ENCODE measurements at places on chromosomes 3 and 15. TPM values are rescaled to one million over a fixed set of nuclear protein-coding genes. Genes with fewer than 3 reads are reported as not detected.

SLC2A2 gene
- total RNA-seq = under 0.01 TPM

ELL3 gene
- total RNA-seq = 3.6 TPM

SLC9A9 gene
- total RNA-seq = 23.7 TPM

RBMS3 gene
- 76.7 TPM for total RNA-seq

BCHE gene
- 2.2 TPM for total RNA-seq

LRIG1 gene
- total RNA-seq = 21.6 TPM

LSMEM2 gene
- not detected for total RNA-seq

SKOR1 gene
- total RNA-seq = 0.49 TPM

TM4SF18 gene
- 0.32 TPM for total RNA-seq

SLC6A11 gene
- total RNA-seq = not detected

GATM gene
- total RNA-seq = not detected

PP2D1 gene
- not detected for total RNA-seq

ITGA11 gene
- total RNA-seq = 11.4 TPM

IL16 gene
- total RNA-seq = 1.1 TPM

DMXL2 gene
- total RNA-seq = 19.7 TPM

DUOXA2 gene
- not detected for total RNA-seq

SLC4A7 gene
- total RNA-seq = 111 TPM

FOXL2NB gene
- total RNA-seq = 10.4 TPM

ARIH2 gene
- 78.5 TPM for total RNA-seq

WDR72 gene
- total RNA-seq = not detected

LRRC31 gene
- total RNA-seq = not detected

ISLR gene
- 194 TPM for total RNA-seq

MCF2L2 gene
- 0.32 TPM for total RNA-seq

MAP1A gene
- total RNA-seq = 116 TPM

MYRIP gene
- total RNA-seq = 0.65 TPM

ICE2 gene
- 29.9 TPM for total RNA-seq

PCLAF gene
- 8.8 TPM for total RNA-seq

THSD4 gene
- 52.7 TPM for total RNA-seq

APOD gene
- 12.0 TPM for total RNA-seq

CDHR4 gene
- not detected for total RNA-seq

ARGFX gene
- not detected for total RNA-seq

WDR5B gene
- 7.5 TPM for total RNA-seq

ZBED2 gene
- 0.12 TPM for total RNA-seq

SQOR gene
- total RNA-seq = 139 TPM

SNTN gene
- not detected for total RNA-seq

DAPK2 gene
- total RNA-seq = 19.8 TPM

KIF7 gene
- 15.7 TPM for total RNA-seq

LXN gene
- total RNA-seq = 13.6 TPM

CD200R1 gene
- total RNA-seq = 0.16 TPM

CGNL1 gene
- 0.65 TPM for total RNA-seq
